ENCODE measurements at places on chromosomes 5 and 9.

GRCh38 chr9:134029248-134030226, 4.3 kb downstream of the BRD3OS start:
- no peak for DNase-seq

- no peak for DNase-seq
Measured at GRCh38 chr5:138160706-138161105, 17.7 kb downstream of the BRD8 start.

GRCh38 chr9:97385626-97386264, 26.2 kb upstream of the TDRD7 start:
- no peak for DNase-seq

GRCh38 chr5:157372472-157372822, 87.6 kb upstream of the NIPAL4 start:
- DNase-seq = no peak

DNA sequence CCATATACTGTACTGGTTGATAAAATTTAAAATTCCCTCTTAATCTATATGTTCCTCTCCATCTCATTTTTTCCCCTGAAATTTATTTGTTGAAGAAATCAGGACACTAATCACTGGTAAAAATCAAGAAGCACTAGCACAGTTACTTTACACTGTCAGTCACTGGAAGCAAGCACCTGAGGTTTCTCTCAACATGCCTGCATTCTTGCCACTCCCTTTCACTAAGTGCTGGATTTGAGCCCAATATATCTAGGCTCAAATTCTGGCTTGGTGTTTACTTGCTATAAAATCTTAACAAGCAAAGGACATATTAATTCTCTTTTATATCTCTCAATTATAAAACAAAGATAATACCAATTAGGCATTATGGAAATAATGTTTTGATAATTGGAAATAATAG, 58.6 kb downstream of the DIAPH1 start:
- no peak for DNase-seq

- no peak for DNase-seq
Measured at GRCh38 chr9:68640421-68641089, 64.5 kb upstream of the PIP5K1B start.

- peak; percentile 78 for DNase-seq
Measured at GRCh38 chr9:20312732-20313131, 309.6 kb downstream of the MLLT3 start.

DNA sequence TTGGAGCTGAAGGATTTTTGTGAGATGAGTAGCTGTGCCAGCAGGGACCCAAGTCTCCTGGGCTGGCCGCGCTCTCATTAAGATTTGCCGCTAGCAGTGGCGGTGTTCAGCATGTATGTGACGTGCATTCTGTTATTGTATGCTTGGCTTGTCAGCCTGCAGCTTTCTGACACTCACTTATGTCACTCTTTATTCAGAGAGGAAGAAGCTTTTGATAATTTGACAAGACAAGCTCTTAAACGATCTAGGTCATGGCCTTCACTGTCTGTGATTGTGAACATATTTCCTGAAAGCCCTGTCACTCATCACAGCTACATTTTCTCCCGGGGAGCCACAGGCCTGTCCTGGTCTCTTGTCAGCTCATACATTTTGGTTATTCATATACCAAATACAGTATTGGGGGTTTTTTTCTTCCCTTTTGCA, 98.2 kb upstream of the GRHPR start:
- DNase-seq = no peak
